Left lobe of liver (tissue), 2 donors: ENCODE measurements at places on chromosomes 2 and 18. TPM values are rescaled to one million over a fixed set of nuclear protein-coding genes. Genes with fewer than 3 reads are reported as not detected.

Gene SIGLEC15
- total RNA-seq, result 0.20 TPM

GRCh38 chr2:23302591-23302990, 82.4 kb upstream of the KLHL29 start:
- no peak for DNase-seq

DNA sequence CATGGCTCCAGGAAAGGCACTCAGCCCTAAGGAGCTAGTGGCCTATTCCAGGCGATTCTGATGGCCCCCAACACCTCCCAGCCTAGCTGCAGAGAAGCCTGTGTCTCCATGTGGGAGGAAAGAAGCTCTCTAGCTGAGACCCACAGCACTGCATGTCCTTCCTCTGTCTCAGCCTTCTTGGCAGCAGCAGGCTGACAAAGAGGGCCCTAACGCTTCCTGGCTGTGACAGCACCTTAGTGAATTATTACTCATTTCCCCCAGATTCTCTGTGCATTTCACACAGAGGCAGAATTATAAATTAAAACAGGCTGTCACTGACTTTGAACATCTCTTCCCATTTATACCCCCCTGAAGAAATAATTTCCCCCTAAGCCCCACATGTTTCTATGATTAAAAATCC, 206.8 kb downstream of the CLIP4 start:
- DNase-seq, result no peak

- no peak for DNase-seq
Measured at GRCh38 chr2:134177351-134177931, 76.4 kb upstream of the MGAT5 start.

DNA sequence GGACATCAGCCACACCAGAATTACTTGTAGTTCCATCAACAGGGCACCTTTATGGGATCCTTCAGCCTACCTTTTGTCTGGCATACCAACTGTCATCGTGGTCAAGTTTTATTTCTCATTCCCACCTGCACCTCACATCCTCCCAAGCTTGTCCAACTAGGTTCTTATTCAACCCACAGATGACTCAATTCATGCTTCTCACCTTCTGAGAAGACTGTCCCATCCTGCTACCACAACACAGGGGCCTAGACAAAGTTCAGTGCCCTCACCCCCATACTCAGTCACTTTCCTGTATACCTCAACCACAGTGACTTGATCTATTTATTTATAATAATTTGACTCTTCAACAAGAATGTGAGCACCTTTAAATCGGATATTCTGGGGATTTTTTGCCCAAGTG, 114.4 kb upstream of the ACVR1C start:
- no peak for DNase-seq

- no peak for DNase-seq
Measured at GRCh38 chr2:198098918-198099317, 294.5 kb downstream of the PLCL1 start.
